ENCODE measurements at places on chromosomes 12 and 14. TPM values are rescaled to one million over a fixed set of nuclear protein-coding genes. Genes with fewer than 3 reads are reported as not detected.

DNA sequence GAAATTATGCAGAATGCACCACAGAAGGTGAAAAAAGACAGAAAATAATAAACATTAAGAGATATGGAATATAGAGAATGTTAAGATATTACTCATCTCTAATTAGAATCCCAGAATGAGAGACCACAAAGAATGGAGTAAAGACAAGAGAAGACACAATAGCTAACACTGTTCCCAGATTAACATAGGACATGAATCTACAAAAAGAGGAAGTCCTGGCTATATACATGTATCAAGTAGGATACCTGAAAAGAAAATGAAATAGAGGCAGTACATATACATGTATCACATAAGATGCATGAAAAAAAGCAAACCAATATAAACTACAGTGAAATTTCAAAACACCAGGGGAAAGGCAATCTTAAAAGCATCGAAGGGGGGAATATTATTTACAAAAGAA lies 5.6 kb upstream of the EPS8 start:
- DNase-seq: no peak
- peaks cover 44% of the 10 kb centered on the region for H3K27me3 ChIP-seq
- H3K4me3 ChIP-seq: no peak overlapping the region
- H3K36me3 ChIP-seq: no peaks in the 10 kb centered on the region

CYP46A1 gene
- total RNA-seq: not detected

DNAI7 gene
- total RNA-seq: 0.16 TPM

DNA sequence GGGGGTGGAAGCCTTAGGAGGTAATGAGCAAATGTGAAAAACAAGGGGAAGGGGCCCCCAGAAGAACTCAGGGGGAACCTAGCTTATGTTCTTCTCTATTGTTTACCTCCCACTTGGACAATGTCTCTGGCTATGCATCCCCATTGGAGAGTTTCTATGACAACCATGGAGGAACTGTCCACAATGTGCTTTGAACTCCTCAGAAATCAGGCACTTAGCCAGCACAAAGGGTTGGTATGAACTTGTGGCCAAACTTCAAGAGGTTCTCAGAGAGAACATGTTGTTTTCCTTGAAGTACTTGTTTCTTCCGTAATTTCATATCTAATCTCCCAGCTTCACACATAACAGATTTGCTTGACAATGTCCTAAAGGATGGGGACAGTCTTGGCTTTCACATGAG lies 202.8 kb upstream of the PELI2 start:
- no peak overlapping the region for H3K4me3 ChIP-seq
- peaks cover 14% of the 10 kb centered on the region for H3K27me3 ChIP-seq
- no peaks in the 10 kb centered on the region for H3K36me3 ChIP-seq
- H3K27ac ChIP-seq: no peak overlapping the region

DNA sequence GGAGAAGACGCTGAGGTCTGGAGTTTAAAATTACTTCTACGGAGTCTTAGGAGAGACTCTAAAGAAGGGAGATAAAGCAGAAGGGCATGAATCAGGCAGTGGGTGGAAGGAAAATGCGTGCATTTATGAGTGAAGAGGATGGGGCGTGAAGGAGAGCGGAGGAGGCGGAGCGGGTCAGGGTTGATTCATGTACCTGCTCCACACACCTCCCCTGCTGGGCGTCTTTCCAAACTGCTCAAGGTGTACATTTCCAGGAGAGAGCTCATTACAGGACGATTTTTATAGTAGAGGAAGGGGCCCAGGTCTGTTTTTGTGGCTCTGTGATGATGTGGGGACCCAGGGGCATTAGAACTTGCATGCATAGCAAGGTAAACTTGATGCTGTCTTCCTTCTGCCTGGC lies 65.0 kb upstream of the ASPG start:
- peaks cover 19% of the 10 kb centered on the region for H3K27me3 ChIP-seq
- no peaks in the 10 kb centered on the region for H3K36me3 ChIP-seq
- no peaks in the 10 kb centered on the region for H3K4me1 ChIP-seq
- H3K4me3 ChIP-seq: no peak overlapping the region
- no peak overlapping the region for H3K27ac ChIP-seq
- DNase-seq: no peak

- H3K4me3 ChIP-seq: no peak overlapping the region
- H3K27me3 ChIP-seq: no peaks in the 10 kb centered on the region
- H3K36me3 ChIP-seq: no peaks in the 10 kb centered on the region
- H3K27ac ChIP-seq: no peak overlapping the region
- no peak for DNase-seq
These were observed 337.5 kb downstream of the GLT1D1 start for GRCh38 chr12:129190827-129191226.

DNA sequence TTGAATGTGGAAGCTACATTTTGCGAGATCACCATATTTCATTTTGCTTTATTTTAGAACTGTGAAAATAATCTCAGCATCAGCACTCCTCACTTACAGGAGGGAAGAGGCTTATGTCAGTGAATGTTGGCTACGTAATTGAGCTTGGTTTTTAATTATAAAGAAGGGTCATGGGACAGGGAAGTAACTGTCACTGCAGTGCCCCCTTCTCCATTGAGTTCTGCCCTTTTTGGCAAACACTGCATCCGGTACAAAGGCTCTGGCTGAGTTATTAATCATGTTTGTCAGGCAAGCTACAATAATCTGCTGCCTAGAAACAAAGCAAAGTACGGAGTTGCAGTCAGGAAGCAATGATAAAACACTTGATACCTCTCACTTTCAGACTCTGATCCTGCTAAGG lies 546.7 kb downstream of the SNAPC1 start:
- no peak overlapping the region for H3K27ac ChIP-seq
- no peak for DNase-seq
- no peak overlapping the region for H3K4me3 ChIP-seq

DNA sequence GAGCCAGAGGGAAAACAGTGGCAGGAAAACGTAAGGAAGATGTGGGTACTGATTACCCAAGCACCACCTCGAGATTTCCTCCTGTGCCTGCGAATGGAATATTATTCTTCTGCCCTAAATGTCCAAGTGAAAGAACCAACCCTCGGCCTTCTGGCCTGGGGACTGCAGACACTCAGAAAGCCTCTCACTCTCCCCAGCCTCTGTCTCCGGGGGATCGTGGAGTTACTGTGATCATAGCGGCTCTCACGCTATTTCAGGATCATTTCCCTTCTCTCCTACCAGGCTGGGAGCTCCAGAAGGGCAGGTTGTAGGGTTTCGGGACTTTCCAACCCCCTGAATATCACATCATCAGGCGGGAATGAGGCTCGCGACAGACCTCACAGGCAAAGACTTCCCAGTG lies 68.9 kb downstream of the KDM2B start:
- peak overlapping the region; percentile 10 for H3K27ac ChIP-seq
- peaks cover 19% of the 10 kb centered on the region for H3K36me3 ChIP-seq
- peaks cover 6% of the 10 kb centered on the region for H3K4me1 ChIP-seq
- no peak for DNase-seq
- no peak overlapping the region for H3K4me3 ChIP-seq
- H3K27me3 ChIP-seq: no peaks in the 10 kb centered on the region

CMKLR1 gene
- not detected for total RNA-seq

DHRS4 gene
- total RNA-seq: 18.3 TPM

ZDHHC22 gene
- not detected for total RNA-seq

RFLNA gene
- not detected for total RNA-seq

FLVCR2 gene
- 5.5 TPM for total RNA-seq

DNA sequence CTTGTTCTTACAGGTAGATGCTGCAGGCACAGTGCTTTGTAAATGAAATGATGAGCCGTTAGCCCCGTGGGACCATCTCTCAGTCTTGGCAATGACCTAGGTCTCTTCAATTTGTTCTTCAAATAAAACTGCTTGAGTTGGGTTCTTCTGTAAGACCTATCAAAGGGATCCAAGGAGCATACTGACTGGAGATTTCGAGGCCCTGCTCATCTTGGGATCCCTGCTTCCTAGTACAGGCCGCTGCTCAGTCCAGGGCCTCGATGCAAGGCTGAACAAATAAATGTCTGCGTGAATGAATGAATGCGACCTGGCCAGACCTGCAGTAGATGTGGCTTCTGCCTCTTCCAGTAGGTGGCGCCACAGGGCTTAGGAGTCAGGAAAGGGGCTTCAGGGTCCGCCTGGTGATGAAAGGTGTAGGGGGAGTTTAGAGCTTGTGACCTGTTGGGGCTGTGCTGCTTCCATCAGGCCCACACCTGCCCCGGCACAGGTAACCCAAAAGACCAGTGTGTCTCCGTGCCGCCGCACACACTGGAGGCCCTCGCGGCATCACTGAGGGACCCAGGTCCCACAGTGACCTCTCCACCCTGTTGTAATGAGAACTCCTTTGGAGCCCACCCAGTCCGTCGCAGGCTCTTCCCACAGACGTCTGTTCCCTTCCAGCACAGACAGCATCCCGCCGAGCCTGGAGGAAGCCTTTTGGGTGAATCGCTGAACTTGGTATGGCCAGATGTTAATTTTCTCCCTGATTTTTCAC lies 4.4 kb downstream of the CACNA1C start:
- no peaks in the 10 kb centered on the region for H3K36me3 ChIP-seq
- H3K4me3 ChIP-seq: no peak overlapping the region
- peak; percentile 61 for DNase-seq
- peaks cover 51% of the 10 kb centered on the region for H3K27me3 ChIP-seq
- H3K27ac ChIP-seq: no peak overlapping the region

TOMM20L gene
- total RNA-seq: not detected

ASIC1 gene
- total RNA-seq: 25.4 TPM

DNA sequence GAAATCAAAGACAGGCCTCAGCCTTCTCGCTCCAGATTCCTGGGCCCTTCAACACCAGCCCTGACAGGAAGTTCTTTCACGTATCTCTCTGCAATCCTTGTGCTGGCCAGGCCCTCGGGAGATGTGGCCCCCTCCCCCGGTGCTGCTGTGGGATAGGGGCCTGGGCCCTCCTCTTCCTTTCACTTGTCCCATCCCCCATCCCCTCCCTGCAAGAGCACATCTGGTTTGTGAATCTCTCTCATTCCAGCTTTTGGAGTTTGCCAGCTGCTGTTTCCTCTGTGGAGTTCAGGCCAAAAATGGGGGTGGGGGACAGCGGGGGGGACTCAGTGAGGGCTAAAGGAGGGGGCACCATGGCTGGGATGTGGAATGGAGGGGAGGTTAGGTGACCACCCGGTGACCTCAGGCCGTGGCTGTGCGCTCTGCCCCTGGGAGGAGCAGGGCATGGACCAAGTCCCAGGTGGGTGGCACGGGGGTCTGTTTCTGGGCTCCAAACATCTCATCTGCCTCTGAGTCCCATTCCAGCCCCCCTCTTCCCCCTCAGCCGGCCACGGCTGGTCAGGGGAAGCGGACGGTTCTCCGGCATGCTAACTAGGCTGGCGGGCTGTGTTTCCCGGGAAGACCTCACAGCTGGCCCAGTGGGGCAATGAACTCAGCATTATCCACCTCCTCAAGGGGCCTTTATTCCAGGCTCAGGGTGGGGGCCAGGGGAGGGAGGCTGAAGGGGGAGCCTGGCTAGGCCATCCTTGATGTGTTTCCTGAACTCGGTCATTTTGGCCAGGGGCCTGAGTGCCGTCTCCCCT lies 7.4 kb downstream of the LRP1 start:
- DNase-seq: no peak
- H3K4me3 ChIP-seq: no peak overlapping the region
- H3K27ac ChIP-seq: no peak overlapping the region
- peaks cover 22% of the 10 kb centered on the region for H3K27me3 ChIP-seq

FAM181A gene
- total RNA-seq: not detected

SYNE3 gene
- 91.5 TPM for total RNA-seq

B4GALNT1 gene
- 0.84 TPM for total RNA-seq

SLC6A15 gene
- total RNA-seq: not detected

DNA sequence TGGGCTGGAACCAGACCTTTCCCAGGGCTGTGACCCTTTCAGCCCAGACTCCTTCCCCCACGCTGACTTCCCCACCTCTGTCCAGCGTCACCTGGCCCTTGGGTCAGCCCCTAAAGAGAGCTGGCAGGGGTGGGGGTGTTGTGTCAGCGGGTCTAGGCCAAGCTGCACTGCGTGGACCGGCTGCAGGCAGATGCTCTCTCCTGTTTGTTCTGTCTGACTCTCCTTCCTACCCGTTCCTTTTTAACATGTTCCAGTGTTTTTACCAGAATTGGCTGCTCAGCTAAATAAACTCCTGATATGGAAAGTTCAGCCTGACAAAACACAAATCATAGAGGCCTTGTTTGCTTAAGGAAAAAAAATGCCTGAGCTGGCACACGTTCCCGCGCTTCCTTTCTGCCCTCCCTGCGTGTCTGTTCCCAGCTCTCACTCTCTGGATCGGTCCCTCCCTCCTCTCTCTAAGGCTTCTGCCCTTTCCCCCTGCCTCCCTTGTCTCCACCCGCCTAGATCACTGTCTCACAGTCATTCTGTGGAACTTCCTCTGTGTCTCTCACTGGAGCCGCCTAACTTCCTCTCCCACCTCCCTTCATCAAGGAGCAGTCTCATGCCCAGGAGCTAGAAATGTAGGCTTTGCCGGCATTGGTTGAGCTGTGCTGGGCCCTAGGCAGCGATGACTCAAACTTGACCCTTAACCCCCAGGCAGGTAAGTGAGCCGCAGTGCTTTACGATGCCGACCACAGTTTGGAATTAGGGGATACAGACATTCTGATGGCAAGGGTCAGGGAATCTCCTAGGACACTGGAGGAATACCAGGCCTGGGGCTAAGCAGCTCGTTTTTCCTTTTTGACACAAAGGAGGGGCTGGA lies 15.5 kb upstream of the MLXIP start:
- no peaks in the 10 kb centered on the region for H3K27me3 ChIP-seq
- H3K27ac ChIP-seq: peak overlapping the region; percentile 24
- peaks cover 26% of the 10 kb centered on the region for H3K4me1 ChIP-seq
- no peak for DNase-seq
- peaks cover 3% of the 10 kb centered on the region for H3K36me3 ChIP-seq
- H3K4me3 ChIP-seq: no peak overlapping the region

LMO3 gene
- not detected for total RNA-seq

SLC5A8 gene
- total RNA-seq: not detected

- no peaks in the 10 kb centered on the region for H3K27me3 ChIP-seq
- peaks cover 6% of the 10 kb centered on the region for H3K4me1 ChIP-seq
- DNase-seq: no peak
- no peaks in the 10 kb centered on the region for H3K36me3 ChIP-seq
These were observed 70.9 kb upstream of the RERGL start for GRCh38 chr12:18160901-18161300.

DNA sequence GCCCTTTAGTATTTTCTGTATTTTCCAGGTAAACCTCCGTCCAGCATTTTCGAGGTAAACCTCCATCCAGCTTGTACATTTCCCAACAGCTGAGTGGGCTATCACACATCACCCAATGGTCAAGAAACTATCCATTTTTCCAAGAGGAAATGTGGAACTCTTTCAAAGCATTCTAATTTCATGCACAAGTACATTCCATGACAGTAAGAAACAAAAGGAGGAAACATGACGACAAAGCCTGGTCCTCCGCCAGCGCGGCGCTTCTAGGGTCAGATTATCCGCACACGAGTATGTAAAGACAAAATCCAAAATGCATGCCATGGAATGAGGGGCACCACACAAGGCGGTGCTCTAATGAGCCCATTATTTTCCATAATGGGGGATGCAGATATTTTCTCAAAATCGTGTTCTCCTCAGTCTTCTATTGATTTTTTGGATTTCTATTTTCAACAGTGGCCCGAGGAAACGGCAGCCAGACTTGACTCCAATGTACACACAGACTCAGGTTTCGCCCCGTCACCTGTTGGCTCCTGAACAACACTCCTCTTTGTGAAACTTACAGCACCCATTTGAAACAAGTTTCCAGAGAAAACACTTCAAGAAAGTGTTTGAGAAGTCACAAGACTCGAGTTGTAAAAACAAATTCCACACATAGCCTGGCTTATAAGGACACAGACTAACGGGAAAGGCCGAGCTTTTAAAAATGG lies 107.4 kb downstream of the PRICKLE1 start:
- peaks cover 9% of the 10 kb centered on the region for H3K4me1 ChIP-seq
- peaks cover 69% of the 10 kb centered on the region for H3K27me3 ChIP-seq
- no peak overlapping the region for H3K27ac ChIP-seq

GRCh38 chr14:31950764-31951637 lies 126.1 kb upstream of the ARHGAP5 start:
- no peak overlapping the region for H3K27ac ChIP-seq
- H3K27me3 ChIP-seq: peaks cover 6% of the 10 kb centered on the region
- no peak overlapping the region for H3K4me3 ChIP-seq
- no peak for DNase-seq

CATSPERB gene
- total RNA-seq: 0.92 TPM
